ENCODE measurements at places on chromosomes 11 and 22. TPM values are rescaled to one million over a fixed set of nuclear protein-coding genes. Genes with fewer than 3 reads are reported as not detected.

Gene SLC39A13
- total RNA-seq, result 60.7 TPM

Gene HEPN1
- total RNA-seq, result not detected

Gene RHOD
- 13.7 TPM for total RNA-seq

Gene PHOX2A
- not detected for total RNA-seq

Gene ACAT1
- 160 TPM for total RNA-seq

Gene GAL
- total RNA-seq, result not detected

Gene PELI3
- 10.8 TPM for total RNA-seq

Gene CTTN
- 185 TPM for total RNA-seq

Gene ISX
- 0.06 TPM for total RNA-seq
